ENCODE measurements at places on chromosomes 7 and 10.

- no peak for DNase-seq
Observed at GRCh38 chr10:93608421-93608820, 3.9 kb upstream of the PDE6C start.

GRCh38 chr10:26509307-26509706 is 71.2 kb downstream of the APBB1IP start:
- DNase-seq: no peak

GRCh38 chr7:156731651-156732050 is 91.1 kb downstream of the RNF32 start:
- no peak for DNase-seq

- no peak for DNase-seq
Observed at GRCh38 chr7:139124084-139124914, 14.8 kb upstream of the ZC3HAV1 start.

- DNase-seq: no peak
Observed at GRCh38 chr7:132752431-132752830, 176.2 kb upstream of the PLXNA4 start.

DNA sequence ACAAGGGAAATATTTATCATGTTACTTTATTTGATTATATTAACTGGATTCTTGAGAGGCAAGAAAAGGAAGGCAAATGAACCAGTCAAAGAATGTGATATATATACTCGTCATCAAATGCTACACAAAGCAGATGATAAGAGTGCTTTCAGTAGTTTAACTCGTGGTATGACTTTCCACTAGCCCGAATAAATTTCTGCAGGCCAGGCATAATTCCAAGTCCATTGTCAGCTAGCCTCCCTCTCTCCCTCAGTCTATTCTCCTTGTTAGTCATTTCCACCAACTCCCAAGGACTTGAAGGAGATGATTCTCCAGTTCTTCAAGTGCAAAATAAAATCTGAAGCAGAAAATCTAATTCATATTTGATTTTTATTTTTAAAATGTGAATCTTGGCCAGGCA is 190.5 kb downstream of the GLI3 start:
- DNase-seq: no peak

- DNase-seq: no peak
Observed at GRCh38 chr10:29435809-29436501, 147.1 kb downstream of the LYZL1 start.

- DNase-seq: peak; percentile 32
Observed at GRCh38 chr7:132742189-132742612, 165.9 kb upstream of the PLXNA4 start.

DNA sequence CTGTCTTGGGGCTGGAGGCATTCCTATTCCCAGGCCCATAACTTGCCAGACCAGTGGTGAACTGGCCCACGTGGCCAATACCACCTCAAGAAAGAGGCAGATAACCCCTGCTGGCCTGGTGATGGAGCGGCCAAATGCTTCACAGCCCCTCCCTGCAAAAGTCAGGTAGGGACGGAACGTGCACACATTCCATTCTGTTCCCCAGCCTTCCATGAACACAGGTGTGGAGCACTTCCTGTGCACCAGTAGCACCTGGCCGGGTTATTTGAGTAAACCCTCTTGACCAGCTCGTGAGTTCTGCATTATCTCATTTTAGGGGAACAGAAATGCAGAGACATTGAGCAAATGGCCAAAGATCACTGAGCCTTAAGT is 134.4 kb downstream of the SH3PXD2A start:
- no peak for DNase-seq

DNA sequence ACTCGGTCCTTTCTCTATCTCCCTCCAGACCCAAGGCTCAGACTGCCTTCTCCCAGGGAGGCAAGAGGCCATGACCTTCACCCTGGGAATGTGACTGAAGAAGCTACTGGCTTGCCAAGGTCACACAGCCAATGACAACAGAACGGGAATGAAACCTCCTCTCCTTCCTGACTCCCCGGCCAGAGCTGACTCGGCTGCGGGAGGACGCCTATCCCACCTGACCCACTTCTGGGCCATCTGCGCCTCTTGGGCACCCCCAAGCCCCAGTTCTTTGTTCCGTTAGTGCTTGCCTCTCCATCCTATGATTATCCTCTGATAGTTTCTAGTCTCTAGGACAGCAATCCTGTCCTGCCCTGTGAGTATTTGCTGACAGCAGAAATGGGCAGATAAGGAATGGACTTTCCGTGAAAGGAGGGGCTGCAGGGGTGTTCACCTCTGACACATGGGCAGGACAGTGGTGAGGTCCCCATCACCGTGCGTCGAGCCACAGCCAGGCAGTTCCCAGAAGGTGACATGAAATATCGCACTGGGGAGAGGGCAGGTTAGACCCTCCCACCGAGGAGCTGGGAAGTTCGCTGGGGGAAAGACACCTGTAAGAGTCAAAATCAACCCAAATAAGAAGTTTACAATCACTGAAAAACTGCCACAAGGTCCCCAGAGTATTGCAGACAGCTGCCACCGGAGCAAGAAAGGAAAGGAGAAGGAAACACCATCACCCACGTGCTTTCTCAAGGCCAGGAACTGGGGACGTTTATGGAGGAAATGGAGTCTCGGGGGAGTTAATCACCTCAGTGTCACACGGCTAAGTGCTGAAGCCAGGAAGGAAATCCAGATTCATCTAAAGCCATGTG is 63.0 kb downstream of the INSIG1 start:
- no peak for DNase-seq

DNA sequence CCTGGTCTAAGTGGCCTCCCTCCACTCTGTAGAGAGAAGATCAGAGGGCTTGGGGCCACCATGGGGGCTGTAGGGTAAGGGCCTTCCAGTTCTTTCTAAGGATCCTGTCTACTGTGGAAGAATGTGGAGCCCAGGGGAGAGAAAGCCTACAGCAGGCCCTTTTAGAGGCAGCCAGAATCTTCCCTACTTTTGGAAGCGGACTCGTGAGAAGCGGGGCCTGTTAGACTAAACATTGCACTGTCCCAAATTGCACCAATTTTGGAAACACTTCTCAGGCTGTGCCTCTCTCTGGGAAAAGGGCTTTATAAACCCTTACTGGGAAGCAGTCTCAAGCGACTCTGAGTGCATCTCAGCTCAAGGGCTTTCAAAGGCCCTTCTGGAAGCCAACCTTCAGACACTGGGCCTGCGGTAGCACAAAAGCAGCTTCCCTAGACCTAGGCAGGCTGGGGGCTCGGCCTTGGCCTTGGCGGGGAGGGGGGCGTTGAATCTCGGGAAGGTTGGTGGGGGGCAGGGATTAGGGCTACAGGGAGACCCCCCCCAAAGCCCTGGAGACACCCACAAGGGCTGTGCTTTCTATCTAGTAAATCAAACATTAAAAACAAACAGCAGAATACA is 298.1 kb downstream of the GFRA1 start:
- DNase-seq: no peak

DNA sequence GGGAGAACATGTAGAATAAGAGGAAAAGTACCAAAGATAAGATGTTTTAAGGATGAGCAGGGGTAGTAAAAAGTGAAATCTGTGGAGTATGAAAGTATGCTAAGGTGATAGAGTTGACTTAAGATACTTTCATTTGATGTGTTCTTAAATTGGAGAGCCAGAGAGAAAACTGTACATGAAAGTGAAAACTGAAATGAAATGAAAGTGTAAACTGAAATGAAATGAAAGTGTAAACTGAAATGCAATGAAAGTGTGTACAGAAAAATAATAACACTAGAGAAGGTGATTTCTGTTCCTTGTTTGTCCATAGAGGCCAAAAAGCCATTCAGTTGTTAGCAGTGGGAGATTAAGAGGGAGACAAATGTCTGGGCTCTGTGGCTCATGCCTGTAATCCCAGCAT is 17.5 kb downstream of the AHR start:
- DNase-seq: no peak

- no peak for DNase-seq
Observed at GRCh38 chr7:114409750-114410149, 4.9 kb upstream of the FOXP2 start.

DNA sequence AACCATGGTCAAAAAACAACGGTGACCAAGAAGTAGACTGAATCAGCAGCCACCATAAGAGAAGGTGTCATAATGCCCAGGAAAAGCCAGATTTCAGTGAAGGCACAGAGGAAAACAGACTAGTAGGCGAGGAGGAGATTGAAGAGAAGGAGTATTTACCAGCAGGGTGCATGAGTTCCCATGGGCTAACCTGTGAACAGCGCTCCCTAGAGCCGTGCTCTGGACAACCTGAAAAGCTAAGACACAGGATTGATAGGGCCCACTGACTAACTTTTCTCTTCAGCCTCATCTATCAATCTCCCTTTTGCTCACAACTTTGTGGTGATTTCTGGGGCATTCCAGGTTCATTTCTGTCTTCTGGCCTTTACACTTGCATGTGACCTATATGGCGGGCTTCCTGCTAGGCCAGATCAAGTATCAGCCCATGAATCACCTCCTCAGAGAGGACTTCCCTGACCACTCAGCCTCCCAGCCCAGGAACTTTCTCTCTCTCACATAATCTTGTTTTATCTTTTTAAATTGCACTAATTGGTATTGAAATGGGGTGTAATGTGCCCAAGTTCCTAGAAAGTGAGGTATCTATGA is 12.8 kb downstream of the ANKRD22 start:
- DNase-seq: no peak

DNA sequence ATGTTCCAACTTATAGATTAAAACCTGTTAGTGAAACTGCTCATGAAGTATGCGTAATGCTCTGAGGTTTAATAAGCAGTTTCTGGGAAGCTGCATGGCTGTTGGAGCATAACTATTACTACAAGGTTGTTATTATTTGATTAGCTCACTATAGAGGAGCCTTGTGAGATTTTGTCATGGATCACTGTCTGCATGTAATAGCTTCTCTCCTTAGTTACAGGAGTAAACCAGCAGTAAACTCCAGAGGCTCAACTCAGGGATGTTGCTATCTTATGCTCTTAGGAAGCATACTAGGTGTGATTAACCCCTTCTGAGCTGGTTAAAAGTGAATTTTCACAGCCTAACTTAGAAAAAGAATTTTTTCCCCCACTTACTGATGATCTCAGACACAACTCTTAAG is 63.6 kb upstream of the IFRD1 start:
- no peak for DNase-seq

DNA sequence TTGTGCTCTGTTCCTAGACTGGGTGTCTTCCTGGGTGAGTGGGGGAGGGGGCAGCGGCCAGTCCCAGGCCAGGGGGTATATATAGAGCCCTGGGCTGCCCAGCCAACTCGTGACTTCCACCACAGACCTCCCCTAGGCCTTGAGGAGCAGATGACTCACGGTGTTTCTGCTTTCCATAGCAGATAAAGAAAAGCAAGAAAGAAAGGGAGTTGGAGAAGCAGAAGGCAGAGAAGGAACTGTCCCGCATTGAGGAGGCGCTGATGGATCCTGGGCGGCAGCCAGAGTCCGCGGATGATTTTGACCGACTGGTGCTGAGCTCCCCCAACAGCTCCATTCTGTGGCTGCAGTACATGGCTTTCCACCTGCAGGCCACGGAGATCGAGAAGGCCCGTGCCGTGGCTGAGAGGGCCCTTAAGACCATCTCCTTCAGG is 10.1 kb downstream of the CALHM2 start:
- DNase-seq: no peak

GRCh38 chr10:100652406-100653135 is 92.8 kb upstream of the PAX2 start:
- DNase-seq: no peak

- DNase-seq: no peak
Observed at GRCh38 chr7:23680414-23681405, 711 bp downstream of the FAM221A start.

DNA sequence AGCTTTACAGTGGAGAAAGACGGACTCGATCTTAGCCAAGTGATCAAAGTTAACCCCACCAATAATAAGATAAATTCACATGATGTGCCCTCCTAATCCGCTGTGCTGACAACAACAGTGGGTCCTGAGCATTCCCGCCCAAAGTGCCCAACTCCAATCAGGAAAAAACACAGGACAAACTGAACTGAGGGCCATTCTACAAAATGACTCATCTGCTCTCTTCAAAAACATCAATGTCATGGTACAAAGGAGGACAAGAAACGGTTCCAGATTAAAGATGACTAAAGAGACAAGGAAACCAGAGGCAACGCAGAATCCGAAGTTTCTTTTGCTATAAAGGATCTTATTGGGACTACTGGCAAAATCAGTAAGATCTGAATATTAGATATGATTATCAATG is 79.4 kb downstream of the CTBP2 start:
- peak; percentile 62 for DNase-seq

- DNase-seq: no peak
Observed at GRCh38 chr7:16881844-16882243, at the start of gene AGR3. Gene AGR3, minus strand, starts transcription at chr7:16881983. Its CDS starts 3,365 bp downstream, at chr7:16878618.

GRCh38 chr7:131578602-131579001 is 22.2 kb upstream of the PODXL start:
- DNase-seq: peak; percentile 45

DNA sequence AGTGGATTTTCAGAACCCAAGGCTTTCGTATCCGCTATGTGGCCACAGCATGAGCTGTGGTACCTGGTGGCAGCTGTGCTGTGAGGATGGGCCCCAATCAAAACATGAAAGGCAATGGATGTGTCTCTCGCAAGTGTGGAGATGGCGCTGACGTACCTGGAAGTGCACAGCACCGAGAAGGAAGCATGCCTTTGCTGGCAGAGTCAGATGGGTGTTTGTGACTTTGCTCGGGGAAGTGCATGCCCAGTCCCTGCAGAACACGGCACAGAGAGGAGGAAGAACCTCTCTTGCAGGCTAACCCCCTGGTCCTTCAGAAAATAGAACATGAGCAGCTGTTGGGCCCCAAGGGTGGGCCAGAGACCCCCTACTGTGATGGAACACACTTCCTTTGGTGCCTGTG is 654.1 kb upstream of the ZWINT start:
- DNase-seq: no peak
